NCI-H524 treated with DMSO at 0.1 percent for 48 hours (cell line): ENCODE measurements at places on chromosomes 1 and 21.

GRCh38 chr1:51497340-51497739, 21.7 kb downstream of the EPS15 start:
- no peak for DNase-seq

DNA sequence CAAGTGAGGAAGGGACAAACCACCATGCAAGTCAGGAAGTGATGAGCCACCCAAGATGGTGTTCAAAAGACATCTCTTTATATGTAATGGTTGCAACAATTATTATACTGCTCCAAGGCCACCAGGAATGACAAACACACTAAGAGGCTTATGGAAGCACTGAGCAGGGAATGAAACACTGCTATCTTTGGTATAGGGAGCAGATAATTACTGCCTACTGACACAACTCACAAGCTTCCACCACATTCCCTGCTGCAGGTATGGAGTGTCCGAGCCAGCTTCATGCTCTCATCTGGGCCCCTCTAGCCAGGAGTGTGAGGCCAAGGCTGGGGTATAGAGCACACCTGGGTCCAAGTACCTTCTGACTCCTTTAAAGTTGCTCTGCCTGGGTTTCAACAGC, 371.4 kb downstream of the HHAT start:
- no peak for DNase-seq

DNA sequence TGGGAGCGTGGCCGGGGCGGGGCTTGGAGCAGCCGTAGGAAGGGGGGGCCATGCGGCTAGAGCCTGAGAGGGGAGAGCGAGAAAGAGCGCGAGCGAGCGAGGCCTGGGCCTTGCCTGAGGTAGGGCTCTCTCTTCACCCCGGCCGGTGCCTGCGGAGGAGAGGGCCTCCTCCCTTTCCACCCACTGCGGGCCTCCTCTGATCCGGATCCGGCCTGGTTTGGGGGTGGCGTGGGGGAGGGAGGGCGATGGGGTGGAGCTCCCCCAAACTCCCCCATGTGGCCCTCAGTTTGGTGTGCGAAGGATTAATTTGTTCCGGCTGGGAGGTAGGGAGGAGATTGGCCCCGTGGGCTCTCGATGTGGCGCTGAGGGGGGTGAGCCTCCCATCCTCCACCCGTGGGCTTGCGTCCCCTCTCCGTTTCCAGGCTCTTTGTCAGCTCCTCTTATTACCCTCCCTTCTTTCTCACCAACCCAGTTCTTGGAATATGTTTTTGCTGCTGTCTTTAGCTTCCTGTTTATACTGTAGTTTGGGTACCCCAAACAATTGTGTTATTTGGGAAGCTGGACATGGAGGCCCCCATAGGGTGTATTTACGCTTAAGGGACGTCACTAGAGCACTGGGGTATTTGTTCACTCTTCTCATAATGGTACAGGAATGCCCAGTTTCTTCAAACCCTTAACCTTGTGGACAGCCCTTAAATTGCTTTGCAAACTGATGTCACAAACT, 685 bp downstream of the UBAP2L start:
- no peak for DNase-seq

DNA sequence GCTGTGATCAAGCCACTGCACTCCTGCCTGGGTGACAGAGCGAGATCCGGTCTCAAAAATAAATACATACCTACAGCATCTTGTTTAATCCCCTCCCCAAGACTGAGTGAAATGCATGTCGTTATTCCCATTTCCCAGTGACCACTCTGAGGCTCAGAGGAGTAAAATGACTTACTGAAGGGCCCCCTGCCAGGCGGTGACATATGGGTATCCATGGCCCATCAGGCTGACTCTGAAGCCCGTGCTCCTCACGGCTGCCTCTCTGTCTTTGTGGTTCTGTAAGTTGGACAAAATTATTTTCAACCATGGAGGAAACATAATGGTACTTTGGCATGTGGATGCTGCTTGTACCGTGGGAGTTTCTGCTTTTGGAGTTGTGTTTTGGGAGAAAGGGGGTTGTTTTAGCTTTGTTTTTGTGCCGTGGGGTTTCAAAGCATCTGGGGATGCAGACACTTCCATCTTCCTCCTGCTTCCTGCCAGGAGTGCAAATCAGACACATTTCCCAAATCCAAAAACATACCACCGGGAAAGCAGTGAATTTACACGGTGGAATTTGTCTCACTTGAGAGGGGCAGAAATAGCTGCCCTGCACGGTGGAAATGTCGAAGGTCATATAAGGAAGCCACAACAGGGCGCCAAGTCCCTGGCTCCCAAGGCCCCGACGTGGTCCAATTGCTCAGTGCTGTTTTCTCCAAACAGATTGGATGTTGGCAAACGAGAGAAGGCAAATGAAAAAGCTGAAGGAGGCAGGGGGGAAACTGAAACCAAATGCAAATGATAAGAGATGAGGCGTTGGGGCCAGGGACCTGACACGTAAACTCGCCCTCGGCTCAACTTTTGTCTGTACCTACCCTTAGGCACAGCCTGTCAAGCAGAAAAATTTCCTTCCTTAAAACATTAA, 17.1 kb upstream of the PINK1 start:
- DNase-seq, result no peak

DNA sequence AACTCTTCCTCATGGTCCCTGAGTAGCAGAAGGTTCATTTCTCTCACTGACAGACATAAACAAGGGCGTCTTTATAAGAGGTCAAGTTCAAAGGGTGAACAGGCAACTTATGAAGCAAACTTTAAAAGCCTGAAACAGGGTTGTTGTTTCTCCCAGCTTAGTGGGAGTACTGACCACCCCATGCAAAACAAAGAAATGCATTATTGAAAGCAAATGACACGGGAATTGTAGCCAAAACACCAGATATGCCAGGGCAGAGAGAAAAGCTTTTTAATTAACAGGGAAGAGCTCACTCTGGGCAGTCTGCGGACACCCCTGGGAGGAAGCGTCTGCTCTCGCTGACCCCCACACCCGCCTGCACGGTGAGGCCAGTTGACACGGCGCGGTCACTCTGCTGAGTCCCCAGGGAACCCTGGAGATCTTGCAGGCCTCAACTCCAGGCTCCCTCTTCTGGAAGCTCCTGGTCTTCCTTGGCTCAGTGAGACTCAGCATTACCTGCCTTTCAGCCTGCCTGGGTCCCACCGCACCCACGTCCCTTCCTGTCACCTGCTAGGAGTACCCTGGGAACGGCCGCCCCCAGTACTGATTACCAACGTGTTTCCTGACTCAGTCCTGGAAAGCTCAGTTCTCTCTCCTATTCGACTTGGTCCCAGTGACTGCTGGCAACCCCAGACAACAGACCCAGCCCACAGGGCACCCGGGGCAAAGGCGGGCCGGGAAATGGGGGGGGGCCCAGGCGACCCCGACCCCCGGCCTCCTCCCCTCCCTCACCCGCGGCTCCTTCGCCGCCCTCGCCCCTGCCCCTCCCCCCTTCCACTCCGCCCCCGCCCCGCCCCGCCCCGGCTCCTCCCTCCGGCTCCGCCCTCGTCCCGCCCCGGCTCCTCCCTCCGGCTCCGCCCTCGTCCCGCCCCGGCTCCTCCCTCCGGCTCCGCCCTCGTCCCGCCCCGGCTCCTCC, 972 bp downstream of the CFAP410 start:
- peak; percentile 4 for DNase-seq

- no peak for DNase-seq
Measured at GRCh38 chr21:46056450-46056903, 41.4 kb upstream of the COL6A2 start.

DNA sequence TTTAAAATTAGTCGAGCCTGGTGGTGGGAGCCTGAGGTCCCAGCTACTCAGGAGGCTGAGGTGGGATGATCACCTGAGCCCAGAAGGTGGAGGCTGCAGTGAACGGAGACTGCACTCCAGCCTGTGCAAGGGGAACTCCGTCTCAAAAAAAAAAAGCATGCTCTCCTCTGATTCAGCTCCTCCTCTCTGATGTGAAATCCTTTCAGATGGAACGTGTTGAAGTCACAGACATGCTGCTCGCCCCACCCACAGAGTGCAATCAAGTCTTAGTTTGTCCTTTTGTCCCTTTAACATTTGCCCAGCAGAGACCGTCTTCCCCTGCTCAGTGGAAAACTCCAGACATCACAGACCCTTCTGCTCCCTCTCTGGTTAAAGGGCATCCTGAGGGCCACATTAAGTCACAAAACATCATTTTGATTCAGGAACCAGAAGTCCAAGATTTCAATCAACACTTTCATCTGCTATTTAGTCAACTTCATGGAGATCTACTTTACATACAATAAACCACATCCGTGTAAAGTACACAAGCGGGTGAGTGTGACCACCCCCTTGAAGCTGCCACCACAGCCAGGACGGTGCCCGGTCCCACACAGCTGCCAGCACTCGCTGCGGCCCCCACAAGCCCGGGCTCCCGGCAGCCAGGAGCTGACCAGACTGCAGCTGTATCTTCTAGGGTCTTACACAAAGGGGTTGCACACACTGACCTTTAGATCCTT, 18.9 kb upstream of the RNF223 start:
- DNase-seq, result no peak

GRCh38 chr1:181768211-181768929, 285.1 kb downstream of the CACNA1E start:
- DNase-seq, result no peak

DNA sequence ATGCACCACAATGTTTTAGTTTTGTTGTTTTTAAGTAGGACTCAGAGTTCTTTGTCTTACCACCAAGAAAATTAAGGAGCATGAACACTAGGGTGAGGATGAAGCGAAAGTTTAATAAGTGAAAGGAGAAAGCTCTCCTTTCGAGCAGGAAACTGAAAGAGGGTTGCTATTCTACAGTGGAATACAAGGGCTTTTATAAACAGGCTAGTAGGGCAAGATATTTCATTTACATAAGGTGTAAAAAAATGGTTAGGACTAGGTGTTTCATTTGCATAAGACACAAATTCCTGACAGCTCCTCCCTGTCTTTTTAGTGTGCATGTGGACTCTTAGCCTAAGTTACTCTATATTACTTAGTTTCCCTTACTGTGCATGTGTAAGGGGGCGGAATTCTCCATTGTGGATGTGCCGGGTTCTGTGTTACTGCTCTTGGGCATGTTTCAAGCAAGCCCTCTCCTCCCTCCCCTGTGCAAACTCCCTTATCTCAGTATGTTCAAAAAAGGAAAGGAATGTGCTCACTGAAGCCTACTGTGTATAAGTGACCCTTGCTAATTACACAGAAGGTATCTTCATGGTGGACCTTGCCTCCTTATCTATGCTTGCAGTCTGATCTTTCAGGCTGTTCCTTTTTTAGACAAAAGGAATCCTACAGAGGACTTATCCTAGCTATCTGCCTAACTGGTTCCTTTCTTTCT, 7.3 kb downstream of the TSHB start:
- DNase-seq, result no peak

GRCh38 chr1:117512728-117513321, 93.0 kb upstream of the TENT5C start:
- no peak for DNase-seq

- no peak for DNase-seq
Measured at GRCh38 chr21:19807201-19807600, 1191.0 kb upstream of the NCAM2 start.

- DNase-seq, result no peak
Measured at GRCh38 chr1:221810406-221810805, 68.5 kb upstream of the DUSP10 start.

DNA sequence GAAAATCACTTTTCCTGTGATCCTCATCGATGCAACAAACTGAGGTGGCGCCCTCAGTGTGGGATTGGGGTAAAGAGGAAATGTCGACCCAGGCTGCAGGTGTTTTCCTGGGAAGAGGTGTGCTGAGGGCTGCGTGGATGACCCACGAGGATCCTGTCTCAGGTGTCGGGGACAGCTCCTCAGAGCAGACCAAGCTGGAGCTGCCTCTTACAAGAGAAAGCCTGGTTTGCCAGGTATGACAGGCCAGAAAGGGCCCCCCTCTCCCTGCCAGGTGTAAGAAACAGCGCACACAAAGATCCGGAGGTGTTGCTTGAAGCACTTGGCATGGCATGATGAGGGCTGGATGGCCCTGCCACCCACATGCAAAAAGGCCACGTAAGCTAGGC, 12.6 kb downstream of the FHAD1 start:
- DNase-seq, result no peak

DNA sequence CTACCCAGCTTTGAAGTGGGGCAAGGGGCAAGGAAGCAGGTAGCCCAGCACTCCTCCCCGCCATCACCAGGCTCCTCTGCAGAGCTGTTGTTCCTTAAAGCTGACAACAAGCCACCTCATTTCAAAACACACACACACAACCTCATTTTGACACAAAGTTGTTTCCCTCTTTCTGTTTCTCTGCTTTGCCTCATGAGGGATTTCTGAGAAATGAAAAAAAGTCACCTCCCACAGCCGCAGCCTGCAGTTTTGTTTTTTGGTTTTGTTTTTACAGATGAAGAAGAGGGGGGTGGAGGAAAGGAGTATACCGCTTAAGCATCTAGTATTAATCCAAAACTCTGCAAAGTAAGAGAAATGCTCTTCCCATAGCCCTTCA, 12.1 kb downstream of the MCL1 start:
- DNase-seq, result no peak

DNA sequence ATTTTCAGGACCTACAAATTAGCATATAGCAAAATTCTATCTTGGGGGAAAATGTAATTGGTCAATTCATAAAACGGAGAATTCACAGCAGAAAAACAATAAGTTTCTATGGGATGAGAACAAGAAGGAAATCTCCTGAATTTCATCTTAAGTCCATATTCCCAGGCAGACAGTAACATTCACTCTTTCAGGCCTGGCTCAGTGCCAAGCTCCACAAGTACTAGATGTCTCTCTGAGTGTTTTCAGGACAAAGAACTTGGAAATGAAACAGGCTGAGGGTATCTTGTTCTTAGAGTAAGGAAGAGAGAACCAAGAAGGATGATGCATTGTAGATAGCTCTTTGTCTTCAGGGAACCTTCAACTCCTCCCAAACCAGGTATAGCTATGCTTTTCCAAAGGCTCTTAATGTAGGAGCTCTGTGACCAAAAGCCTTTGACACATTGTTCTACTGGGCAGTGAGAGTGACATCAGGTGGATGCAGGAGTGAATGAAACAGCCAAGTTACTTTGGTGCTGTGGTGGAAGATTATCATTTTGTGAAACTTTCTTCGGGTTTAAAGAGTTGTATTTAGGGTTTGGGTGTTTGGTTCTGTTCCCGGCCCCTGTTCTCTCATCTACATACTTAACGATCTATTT, 298.3 kb downstream of the GPATCH2 start:
- DNase-seq, result no peak
